ENCODE measurements at places on chromosomes 1 and 21.

- DNase-seq = no peak
Measured at GRCh38 chr1:26290882-26291261, 11.0 kb downstream of the SH3BGRL3 start.

GRCh38 chr21:32957545-32957944 lies 68.2 kb upstream of the OLIG2 start:
- no peak for DNase-seq

- no peak for DNase-seq
Measured at GRCh38 chr1:234779160-234779538, 169.2 kb upstream of the IRF2BP2 start.

DNA sequence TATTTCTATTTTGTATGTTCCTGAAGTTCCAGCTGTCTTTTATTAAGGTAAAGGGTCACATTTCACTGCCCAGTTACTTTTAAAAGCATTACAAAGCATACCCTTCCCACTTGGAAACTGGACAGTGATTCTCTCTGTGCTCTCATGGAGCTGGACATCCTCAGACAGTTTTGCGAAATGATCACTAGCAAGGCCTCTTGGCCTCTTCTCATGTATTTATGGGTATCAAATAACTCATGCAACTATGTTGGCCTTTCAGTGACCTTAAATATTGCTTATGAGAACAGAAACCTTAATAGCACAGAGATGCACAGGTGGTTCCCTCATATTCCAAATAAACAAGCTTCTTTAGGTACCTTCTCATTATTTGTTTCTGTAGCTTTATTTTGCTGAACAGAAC lies 7.9 kb upstream of the AMPD1 start:
- DNase-seq = no peak

GRCh38 chr1:185337246-185337645 lies 20.2 kb upstream of the IVNS1ABP start:
- no peak for DNase-seq

- no peak for DNase-seq
Measured at GRCh38 chr21:14545906-14546480, at the start of gene SAMSN1. Gene SAMSN1 (minus strand): TSS chr21:14546315. CDS start chr21:14546261, 54 bp downstream.

GRCh38 chr1:33374336-33375105 lies 53.6 kb upstream of the A3GALT2 start:
- no peak for DNase-seq

DNA sequence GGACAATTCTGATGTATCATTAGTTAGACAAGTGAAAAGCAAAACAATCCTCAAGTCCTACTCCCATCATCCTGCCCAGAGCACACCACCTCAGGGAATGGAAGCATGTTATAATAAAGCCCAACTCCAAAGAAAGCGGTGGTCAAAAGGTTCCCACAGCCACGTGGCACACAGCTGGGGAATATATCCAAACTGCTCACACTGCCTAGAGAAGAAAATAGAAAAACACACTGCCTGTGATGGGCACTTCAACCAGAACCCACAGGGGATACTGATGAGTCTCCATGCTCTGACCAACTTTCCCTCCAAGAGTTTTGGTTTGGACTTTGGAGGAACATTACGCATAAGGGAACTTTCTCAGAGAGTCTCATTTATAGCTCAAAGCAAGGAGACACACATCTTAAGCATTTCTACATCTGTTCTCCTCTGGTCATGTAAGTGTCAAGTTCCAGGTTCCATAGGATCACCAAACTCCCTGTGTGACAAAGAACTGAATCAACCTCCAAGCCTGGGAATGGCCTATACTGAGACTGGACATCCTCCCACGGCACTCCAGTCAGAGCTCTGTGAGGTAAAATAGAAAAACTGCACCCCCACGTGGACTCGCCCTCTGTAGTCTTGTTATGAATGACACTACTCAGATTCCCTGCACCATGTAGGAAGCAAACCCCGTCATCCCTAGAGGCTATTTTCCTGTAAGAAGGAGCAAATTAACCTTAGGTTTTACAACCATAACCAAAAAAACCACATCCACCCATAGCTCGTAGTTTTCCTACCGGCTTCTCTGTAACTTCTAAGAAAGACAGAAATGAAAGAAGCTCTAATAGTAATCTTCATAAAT lies 12.2 kb downstream of the DSTYK start:
- DNase-seq = no peak

DNA sequence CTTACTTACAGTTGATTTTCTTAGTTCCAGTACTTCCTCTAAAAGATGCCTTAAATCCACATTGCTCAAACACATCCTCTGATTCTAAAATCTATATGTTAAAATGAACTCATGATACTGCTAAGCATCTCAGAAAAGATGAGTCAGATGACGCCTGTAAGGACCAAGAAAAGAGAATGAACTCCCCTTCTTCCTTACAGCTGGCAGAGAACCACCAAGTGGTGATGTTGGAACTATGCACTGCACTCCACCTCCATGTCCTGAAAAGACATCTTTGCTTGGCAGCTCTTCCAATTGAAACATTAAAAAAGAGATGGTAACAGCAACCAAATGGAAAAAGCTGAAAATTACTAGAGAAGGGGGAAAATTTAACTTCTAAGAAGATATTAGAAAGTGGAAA lies 648.8 kb downstream of the PTPRC start:
- no peak for DNase-seq

GRCh38 chr21:31560479-31560878 lies 99.0 kb upstream of the SOD1 start:
- DNase-seq = no peak

- DNase-seq = no peak
Measured at GRCh38 chr1:53657891-53658396, 81.0 kb downstream of the GLIS1 start.

- DNase-seq = no peak
Measured at GRCh38 chr1:213986925-213987250, 885 bp upstream of the PROX1 start.

DNA sequence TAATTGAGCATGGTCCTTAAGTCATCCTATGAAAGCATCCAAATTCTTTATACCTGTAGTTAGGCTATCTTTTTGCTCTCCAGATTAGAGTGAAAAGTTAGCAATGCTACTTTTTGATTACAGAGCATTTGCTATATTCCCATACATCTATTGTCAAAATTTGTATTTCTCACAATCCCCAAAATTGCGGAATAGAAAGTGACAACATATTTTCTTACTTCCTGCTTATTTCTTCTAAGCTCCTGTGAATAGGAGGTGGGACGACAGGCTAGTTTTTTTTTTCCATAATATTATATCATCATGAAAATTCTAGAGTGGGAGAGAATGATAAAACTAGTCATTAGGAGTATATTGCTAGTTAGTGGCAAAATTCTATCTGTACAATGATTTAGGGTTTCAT lies 264.0 kb upstream of the DPYD start:
- no peak for DNase-seq

DNA sequence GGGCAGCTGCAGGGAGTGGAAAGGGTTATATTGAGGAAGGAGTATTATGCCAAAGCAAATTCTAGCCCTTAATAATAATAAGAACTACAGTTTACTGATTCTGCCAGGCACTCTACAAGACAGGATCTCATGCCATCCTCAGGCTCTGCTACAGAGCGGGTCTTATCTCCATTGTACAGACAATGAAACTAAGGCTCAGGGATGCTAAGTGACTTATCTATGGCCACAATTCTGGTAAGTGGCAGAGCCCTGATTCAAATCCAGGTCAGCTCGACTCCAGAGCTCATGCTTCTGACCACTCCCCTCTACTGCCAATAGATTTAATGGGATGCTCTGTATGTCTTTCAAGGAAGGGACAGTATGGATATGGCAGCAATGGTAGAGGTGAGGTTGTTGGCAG lies 146.1 kb upstream of the CD34 start:
- no peak for DNase-seq

DNA sequence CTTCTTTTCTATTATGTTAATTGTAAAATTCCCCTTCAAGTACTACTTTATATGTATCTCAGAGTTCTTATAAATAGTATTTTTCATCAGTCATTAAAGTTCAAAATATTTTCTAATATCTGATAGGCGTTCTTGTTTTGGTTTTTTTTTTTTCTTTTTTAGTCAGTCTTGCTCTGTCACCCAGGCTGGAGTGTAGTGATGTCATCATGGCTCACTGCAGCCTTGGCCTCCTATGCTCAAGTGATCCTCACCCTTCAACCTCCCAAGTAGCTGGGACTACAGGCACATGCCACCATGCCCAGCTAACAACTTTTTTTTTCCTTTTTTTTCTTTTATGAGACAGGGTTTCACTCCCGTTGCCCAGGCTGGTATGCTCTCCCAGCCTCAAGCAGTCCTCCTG lies 27.3 kb downstream of the AGMAT start:
- no peak for DNase-seq

GRCh38 chr1:57599236-57599994 lies 175.6 kb upstream of the DAB1 start:
- DNase-seq = no peak

DNA sequence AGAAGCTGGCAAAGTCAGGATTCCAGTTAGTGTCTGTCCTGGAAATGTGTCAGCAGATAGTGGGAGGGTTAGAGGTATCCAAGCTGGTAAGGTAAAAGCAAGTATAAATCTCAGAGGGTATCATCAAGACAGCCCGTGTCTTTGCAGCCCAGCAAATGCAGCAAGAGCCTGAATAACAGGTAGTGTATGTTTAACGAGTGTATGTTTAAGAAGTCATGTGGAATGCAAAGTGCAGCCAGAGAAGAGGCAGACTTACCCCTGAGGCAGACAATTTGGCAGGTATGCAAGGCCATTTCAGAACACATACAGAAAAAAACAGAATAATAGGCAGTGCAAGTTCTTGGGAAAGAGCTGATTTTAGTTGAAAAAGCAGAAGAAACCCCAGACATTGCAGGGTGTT lies 411.0 kb upstream of the NEGR1 start:
- DNase-seq = no peak

DNA sequence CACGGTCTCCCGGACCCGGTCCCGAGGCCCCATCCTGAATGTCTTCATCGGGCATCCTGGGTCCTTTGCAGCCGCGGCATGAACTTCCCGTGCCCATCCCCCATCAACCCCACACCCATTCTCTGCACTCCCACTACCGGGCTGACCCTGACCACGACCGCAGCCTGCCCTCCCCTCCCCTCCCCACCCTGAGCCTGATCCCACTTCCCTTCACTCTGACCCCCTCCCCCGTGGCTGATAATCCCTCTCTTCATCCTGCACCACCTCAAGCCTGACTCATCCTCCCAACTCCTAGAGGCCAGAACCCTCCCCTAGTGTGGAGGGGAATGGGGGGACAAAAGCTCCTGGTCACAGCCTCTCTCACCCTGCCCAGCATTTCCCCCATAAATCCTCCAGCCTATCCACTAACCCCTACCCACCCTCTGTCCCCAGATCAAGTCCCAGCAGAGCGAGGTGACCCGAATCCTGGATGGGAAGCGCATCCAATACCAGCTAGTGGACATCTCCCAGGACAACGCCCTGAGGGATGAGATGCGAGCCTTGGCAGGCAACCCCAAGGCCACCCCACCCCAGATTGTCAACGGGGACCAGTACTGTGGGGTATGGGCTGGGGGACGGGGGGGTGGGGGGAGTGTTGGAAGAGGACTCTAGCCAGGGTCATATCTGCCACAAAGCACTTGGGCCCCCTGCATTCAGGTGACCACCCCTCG lies 602 bp downstream of the SH3BGRL3 start:
- DNase-seq = no peak

DNA sequence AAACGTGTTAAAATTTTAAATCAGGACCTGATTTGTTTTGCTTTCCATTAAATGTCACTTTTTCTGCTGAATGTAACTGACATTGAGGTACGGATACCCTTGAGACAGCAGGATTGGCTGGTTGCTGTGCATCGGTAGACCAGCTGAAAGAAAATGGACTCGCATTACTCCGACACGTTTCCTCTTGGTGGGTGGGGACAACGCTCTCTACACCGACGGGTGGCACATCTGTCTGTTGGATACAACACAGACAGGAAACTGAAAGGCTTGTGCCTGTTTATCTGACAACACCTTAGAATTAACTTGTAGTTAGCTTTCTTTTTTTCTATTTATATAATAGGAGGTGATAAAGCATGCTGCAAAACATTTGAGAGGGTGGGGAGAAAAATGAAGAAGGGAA lies 19.4 kb downstream of the PRPF38A start:
- DNase-seq = no peak

GRCh38 chr1:32333251-32333963 lies 2.6 kb downstream of the MARCKSL1 start:
- no peak for DNase-seq

DNA sequence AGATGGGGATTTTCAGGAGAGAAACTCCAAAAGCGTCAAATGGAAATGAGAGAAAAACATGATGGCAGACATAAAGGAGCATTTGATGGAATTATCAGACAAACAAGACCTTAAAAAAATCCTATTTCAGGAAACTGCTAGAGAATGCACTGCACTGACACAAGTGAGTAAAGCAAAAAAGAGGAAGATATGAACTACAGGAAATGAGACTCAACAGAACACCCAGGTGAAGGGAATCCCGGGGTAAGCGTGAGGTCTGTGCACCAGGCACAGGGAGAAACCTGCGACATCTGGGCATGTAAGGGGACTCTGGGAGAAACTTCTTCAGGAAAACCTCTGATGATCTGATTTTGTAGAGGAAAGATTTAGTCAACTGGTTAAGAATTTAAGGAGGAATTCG lies 2.8 kb downstream of the TARBP1 start:
- DNase-seq = no peak

DNA sequence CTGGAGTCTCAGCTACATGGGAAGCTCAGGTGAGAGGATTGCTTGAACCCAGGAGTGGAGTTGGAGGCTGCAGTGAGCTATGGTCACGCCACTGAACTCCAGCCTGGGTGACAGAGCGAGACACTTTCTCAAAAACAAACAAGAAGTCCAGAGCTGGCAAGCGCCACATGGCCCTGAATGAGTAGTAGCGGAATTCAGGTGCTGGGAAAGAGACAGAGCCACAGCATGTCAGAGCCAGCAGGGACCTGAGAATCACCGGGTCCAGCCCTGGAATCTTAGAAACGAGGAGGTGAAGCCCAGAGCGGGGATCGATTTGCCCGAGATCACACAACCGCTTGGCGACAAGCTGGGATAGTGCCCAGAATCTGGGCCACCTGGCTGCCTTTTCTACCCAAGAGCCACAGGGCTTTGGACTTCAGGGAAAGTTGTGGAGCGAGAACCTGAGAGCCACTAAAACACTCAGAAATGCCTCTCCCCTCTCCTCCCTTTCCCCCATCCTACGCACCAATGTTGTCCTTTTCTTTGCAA lies 9.8 kb downstream of the ARL8A start:
- no peak for DNase-seq

All from bone marrow (tissue), 2 donors.